Ecto neural progenitor cell (in vitro differentiated cells): ENCODE measurements at places on chromosomes 12 and 14.

GRCh38 chr12:6563448-6564050 is 4.5 kb downstream of the NOP2 start:
- DNase-seq: peak; percentile 82

DNA sequence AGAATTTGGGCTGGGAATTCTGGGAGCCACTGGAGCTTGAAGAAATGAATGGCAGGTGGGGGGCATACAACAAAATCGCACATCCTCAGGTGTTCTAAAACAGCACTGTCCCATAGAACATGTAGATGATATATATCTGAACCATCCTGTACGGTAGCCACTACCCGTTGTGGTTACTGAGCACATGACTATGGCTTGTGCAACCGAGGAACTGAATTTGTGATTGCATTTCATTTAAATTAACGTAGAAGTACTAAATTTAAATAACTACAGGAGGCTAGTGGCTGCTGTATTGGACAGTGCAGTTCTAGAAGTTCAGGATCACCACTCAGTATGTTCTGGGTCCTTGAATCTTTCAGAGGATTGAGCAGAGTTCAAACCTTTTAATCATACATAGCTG is 172.4 kb downstream of the PHETA1 start:
- DNase-seq: no peak

DNA sequence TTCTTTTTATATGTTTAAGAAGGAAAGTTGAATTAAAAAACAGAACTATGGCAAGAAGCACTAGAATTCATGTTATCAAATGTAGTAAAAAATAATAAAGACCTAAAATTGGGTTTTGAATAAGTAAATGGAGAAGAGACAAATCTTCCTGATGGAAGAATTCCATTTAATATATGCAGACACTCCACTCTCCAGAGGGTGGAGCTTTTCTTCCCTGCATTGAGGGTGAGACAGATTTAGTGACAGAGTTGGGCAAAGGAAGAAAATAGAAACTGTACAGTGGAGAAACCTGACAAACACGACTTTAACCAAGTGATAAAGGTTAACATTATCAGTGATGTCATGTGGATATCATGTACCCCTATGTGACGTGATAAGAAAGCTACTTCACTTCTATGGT is 217.6 kb downstream of the PRKD1 start:
- DNase-seq: no peak

GRCh38 chr14:90756755-90757345 is 59.4 kb downstream of the TTC7B start:
- no peak for DNase-seq

DNA sequence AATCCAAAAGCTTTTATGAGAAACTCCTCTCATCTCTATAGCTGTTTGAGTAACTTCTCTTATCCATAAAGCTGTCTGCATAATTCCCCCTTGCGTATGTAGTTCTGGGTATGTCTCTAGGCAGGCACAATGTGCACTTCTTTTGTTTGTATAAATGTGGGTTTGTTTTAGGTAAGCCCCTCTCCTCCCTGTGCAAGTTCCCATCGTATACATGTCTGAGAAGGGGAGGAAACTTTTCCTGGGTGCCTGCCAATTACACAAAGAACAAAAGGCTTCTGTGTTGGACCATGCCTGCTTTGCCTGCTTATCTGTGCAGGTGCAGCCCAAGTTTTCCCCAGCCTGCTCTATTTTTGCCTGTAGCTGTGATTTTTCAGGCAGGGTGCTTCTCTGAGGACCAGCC is 96.7 kb downstream of the CCER1 start:
- DNase-seq: no peak

DNA sequence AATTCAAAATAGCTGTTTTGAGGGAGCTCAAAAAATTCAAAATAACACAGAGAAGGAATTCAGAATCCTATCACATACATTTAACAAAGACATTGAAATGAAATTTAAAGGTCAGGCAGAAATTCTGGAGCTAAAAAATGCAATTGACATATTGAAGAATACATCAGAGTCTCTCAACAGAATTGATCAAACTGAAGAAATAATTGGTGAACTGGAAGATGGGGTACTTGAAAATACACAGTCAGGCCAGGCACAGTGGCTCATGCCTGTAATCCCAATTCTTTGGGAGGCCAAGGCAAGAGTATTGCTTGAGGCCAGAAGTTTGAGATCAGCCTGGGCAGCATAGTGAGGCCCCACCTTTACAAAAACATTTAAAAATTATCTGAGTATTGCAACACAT is 34.1 kb upstream of the DHRS7 start:
- no peak for DNase-seq

DNA sequence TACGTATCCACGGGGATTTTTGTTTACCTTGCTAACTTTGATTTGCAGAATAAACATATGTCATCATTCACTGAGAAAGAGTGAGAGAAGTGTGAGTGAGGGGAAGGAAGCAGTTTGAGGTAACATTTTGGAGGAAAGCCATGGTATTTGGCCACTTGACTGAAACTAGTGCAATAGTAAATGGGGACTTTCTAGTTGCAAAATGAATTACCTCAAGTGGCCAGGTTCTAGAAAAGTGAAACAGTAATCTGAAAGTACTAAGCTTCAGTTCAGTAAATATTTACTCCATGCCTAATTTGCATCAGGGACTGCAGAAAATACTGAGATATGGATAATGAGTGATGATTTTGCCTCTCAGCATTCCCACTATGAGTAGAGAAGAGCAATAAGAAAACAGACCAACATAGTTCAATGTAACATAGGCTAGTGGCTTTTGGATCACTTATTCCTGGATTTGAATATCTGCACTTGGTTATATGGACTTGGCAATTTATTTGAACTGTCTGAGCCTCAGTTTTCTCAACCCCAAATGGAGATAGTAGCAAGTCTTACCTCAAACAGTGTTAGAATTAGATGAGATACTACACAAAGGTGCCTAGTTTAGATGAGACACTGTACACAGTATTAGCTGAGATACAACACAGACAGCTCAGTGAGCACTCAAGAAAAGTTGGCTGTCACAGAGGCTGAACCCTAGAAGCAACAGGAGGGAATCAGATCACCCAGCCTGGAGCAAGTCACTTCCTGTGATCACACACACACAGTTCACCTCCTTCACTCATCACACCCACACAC is 439.1 kb downstream of the NPAS3 start:
- no peak for DNase-seq

DNA sequence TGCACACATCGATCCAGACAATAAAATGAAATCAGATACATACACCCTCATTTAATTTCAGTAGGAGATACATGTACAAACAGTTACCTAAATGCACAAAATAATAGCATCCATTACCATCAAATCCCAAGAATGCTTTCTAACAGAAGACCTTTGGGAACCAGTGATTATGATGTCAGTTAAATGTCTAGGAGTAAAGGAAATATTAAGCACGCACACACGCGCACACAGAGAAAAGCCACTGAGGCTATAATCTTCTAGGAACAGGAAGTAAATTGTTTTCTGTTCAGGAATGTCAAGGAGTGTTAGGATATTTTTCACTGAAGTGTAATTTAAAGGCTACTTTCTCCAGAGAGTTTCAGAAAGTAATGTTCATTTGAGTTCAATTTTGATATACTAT is 250.1 kb downstream of the MDGA2 start:
- DNase-seq: no peak
